ENCODE measurements at places on chromosomes 7 and 10. TPM values are rescaled to one million over a fixed set of nuclear protein-coding genes. Genes with fewer than 3 reads are reported as not detected.

GRCh38 chr10:36302086-36302485 lies 660.0 kb upstream of the FZD8 start:
- no peak for DNase-seq

The RPEL1 gene
- total RNA-seq: not detected

DNA sequence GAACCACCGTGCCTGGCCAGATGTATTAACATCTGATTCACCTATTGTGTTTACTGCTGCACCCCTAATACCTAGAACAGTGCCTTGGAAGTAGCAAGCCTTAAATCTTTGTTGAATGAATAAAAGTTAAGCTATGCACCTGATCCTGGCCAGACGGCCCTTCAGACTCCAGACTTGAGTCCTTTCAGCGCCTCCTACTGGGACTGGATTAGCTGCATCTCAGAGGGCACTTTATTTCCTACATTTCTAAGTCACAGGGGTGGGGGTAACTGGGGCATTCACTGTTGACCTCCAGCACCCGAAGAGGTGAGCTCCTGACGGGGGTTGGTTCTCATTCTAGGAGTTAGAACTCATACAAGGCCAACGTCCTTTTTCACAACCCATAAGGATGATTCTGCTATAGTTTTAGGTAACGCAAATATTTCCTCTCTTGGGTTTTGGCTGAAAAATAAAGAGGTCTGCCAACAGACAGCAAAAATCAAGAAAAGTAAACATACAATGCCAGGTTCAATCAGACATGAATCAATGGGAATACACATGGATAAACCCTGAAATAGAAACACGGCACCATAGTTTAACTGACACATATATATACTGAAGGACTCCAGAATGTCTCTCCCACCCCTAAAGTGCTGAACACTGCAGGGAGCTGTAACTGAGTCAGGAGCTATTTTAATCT lies 48.0 kb upstream of the DLG5 start:
- no peak for DNase-seq

The TRIM4 gene
- total RNA-seq: 24.7 TPM

GRCh38 chr10:95309958-95310357 lies 19.2 kb upstream of the PDLIM1 start:
- no peak for DNase-seq

The TAS2R60 gene
- total RNA-seq: 2.7 TPM
